ENCODE measurements at places on chromosomes 3 and 15.

- no peak for DNase-seq
These were observed 504.0 kb upstream of the CBLB start for GRCh38 chr3:106372806-106373190.

DNA sequence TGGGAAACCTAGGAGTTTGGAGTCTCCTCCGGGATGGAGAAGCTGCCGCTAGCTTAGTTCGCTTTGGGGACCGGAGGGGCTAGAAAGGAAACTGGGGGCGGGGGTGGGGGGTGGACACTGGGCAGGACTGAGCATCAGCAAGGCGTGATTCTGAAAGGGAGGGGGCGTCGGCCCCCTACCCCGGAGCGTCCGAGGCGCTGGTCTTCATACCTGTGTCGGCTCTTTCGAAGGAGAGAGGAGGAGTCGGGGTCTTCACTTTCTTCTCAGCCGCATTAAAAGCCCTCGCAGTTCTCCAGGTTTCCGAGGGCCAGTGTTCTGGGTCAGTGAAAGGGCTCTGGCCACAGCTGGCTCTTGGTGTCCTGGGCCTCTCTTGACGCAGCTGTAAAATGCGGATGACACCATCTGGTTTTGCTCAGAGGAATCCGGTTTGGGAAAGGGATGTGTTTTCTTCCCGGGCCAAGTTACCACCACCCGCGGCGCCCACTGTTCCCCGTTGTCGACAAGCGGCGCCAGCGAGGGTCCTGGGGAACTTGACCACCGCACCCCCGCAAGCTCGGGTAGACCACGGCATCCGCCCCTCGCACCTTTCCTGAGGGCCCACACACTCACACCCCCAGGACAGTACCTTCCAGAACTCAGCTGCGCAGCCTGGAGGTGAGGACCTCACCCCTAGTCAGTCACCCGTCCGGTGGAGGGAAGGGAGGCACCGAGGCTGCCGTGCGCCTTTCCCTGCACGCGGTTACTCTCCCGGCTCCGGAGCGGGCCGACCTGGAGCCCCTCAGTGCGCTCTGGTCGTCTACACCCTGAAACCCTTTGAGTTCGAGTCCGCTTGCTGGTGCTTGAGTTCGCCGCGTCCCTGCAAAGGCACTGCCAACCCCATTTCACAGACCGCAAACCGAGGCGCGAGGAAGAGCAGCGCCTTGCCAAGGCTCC, 660 bp downstream of the CCK start:
- no peak for DNase-seq

DNA sequence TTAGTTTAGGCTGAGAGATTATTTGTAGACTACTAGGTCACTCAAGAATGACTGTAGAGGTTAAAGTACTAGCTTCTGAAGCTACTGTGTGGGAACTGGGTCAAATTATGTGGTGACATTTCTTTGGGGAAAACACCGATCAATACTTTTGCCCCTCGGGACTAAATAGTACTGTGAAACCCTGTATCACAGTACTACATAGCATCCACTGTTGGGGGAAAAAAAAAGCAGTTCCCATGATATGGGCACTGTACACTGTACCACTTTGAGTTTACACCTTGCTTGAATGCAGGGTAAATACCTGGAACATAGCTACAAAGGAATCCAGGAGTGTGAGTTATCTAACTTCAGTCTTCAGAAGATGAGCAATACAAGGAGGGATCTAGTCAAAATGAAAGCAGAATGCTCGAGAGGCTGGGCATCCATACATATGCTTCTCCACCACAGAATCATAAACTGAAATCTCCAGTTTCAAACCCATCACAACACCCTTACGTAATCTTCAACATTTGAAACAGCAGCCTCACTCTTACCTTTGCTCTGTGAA, 311.4 kb downstream of the UNC13C start:
- no peak for DNase-seq

DNA sequence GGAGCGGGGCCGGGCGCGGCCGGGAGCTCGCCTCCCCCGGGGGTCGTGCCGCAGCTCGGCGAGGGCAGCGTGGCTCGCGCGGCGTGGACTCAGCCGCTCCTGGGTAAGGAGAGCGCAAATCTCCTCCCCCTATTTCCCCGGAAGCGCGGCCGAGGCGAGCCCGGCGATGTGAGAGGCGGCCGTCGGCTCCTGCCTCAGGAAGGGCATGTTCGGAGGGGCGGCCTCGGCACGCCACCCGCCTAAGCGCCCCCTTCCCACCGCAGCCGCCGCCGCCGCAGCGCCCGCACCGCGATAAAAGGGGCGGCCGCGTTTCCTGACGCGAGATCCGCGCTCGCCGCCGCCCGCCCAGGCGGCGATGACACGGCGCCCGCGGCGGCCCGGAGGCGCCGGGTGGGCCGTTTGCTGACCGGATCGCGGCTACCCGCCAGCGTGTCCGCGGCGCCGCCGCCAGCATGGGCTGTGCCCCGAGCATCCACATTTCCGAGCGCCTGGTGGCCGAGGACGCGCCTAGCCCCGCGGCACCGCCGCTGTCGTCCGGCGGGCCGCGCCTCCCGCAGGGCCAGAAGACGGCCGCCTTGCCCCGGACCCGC, at the start of gene PDE8A:
Gene PDE8A (plus strand): TSS at position 146 of the 590 bp plus-strand sequence. CDS start 307 bp downstream, at position 453.
- DNase-seq = no peak

DNA sequence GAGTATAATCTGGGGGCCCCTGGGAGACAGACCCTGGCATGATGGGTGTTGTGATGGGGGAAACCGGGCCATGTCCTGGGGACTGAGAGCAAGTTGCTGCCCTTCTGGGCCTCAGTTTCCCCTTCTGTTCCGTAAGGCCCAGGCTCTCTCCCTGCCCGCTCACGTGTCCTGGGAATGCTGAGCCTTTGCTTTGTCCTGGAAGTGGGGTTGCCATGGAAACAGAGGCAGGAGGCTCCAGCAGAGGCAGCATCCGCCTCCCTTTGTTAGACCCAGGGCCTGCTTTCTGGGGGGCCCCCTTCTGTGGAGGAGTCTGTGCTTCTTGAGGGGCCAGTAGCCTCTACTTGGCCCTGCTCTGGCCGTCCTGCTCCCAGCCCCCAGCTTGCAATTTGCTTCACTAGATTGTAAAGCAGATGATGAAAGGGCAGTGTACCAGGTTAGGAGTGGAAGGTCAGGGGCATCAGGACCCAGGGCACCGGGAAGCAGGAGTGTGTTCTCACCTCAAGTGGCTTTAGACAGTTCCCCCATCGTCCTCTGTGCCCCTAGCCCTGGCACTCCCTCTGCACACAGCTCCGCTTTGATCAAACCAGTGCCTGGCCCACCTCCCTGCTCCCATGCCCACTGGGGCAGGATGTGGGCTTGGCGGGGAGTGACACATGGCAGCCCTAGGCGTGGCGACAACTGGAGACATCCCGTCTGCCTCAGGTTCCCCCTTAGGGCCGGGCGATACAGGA, 105.6 kb downstream of the FBLN2 start:
- DNase-seq = no peak

Data from NCI-H510A treated with DMSO at 0.1 percent for 48 hours (cell line).